ENCODE measurements at places on chromosomes 5 and 9. TPM values are rescaled to one million over a fixed set of nuclear protein-coding genes. Genes with fewer than 3 reads are reported as not detected.

FAM221B gene
- total RNA-seq = not detected

ARSK gene
- total RNA-seq = 5.1 TPM

WNK2 gene
- total RNA-seq = 5.2 TPM

LCP2 gene
- total RNA-seq = 122 TPM

DNA sequence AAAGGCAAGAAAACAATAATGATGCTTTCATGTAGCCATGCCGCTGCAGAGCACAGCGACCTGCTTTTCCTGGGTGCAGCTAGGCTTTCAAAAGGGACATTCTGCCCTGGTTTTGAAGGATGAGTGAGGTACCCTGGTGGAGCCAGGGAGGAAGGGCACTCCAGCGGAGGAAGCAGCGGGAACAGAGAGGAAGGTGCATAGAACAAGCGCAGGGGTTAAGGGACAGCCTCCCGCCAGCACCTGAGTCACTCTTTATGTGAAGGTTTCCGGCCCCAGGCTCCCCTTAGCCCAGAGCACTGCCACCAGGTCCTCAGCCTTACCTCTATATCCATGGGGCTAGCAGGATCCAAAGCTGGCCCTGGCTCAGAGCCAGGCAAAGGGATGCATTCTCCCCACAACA lies 221.1 kb downstream of the CDK5RAP2 start:
- no peak for DNase-seq

DNA sequence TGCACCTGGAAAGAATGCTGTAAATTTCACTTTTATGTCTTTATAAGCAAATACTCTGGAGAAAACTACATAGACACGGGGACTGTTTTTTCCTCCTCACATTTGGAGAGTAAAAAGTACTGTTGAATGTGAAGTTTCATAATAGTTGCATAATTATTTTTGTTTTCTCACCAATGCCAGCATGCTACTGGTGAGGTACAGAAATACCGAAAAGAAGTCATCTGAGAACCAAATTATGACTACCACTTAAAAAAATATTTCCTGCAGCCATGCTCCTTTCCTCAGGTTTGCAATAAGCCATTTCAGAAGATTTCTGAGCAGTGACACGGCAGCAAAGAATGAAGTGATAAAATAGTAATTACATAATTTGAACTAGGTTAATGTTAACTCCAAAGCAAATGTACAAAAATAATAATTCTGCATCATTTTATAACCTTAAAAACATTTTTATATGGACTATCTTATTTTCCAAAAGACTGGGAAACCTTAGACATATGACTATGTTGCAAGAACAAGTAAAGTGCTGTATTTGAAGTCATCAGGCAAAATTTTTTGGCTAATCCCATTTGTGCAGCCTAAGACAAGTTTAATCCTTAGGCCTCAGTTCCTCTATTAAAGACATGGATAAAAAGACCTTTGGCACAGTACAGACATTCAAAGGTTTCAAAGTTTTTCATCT lies 144.7 kb downstream of the PCSK1 start:
- no peak for DNase-seq

ADRB2 gene
- 0.21 TPM for total RNA-seq

DNA sequence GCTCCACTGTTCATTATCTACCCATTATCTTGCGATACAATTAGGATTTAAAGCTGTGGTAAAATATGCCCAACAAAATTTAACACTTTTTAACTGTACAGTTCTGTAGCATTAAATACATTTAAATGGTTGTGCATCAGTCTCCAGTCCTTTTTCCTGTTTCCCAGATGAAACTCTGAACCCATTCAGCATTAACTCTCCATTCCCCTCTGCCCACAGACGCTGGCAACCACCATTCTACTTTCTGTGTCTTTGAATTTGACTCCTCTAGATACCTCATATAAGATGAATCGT lies 2.9 kb upstream of the TRIM7 start:
- DNase-seq = no peak

GRCh38 chr5:116444373-116445295 lies 130.0 kb downstream of the SEMA6A start:
- DNase-seq = no peak

- DNase-seq = no peak
Measured at GRCh38 chr5:176388003-176388443, 375 bp downstream of the NOP16 start.

NSG2 gene
- total RNA-seq = not detected

DNA sequence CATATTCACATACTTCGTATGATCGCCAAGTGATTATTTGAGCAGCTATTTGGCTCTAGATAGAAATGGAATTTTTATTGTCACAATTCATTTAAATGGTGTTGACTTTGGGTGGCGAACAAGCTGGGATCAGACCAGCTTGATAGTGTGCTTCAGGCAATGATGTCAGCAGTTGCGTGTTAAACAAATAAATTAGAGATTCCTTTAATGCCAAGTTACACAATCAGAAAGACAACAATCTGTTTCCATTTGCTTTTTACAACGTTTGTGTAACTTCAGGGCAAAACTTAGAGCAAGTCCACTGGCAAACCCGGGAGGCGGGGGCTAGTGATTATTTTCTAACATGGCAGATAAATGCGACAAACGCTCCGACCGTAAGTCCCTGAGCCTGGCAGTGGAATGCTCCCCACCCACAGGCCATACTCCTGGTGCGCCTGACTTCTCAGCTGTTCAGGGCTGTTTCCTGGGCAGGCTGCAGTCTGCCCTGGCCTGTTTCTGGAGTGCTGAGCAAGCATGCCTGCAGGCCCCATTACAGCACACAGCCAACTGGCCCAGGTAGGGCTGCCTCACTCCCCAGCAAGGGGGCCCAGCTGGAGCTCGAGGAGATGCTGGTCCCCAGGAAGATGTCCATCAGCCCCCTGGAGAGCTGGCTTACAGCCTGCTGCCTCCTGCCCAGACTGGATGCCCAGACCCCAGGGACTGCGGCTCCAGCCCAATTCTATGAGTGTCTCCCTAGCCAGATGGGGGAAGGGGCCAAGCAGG lies 88.7 kb downstream of the BASP1 start:
- no peak for DNase-seq
